ENCODE measurements at places on chromosomes 13 and 19. TPM values are rescaled to one million over a fixed set of nuclear protein-coding genes. Genes with fewer than 3 reads are reported as not detected.

RDH8 gene
- total RNA-seq = not detected

ZNF497 gene
- 0.53 TPM for total RNA-seq

SCEL gene
- total RNA-seq = not detected

ZNF468 gene
- total RNA-seq = 21.0 TPM

ANKRD24 gene
- 1.5 TPM for total RNA-seq

IFNL1 gene
- not detected for total RNA-seq

ZNF560 gene
- 0.06 TPM for total RNA-seq

RYR1 gene
- total RNA-seq = under 0.01 TPM

RETN gene
- total RNA-seq = not detected

COMP gene
- 8.7 TPM for total RNA-seq

MCF2L gene
- total RNA-seq = 0.79 TPM

KCNJ14 gene
- 0.26 TPM for total RNA-seq

UFM1 gene
- 82.3 TPM for total RNA-seq

B3GNT3 gene
- not detected for total RNA-seq

PRODH2 gene
- total RNA-seq = not detected

FBXO17 gene
- total RNA-seq = 15.3 TPM

FUT6 gene
- total RNA-seq = not detected

PPFIA3 gene
- 1.8 TPM for total RNA-seq

SYDE1 gene
- 19.3 TPM for total RNA-seq

SELENOV gene
- not detected for total RNA-seq

RASGRP4 gene
- not detected for total RNA-seq

ICAM4 gene
- total RNA-seq = 0.13 TPM

SIGLEC8 gene
- not detected for total RNA-seq

CD320 gene
- 17.4 TPM for total RNA-seq

AP2A1 gene
- total RNA-seq = 86.3 TPM
